ENCODE measurements at places on chromosomes 5 and 9.

GRCh38 chr5:68802430-68802829 lies 291.4 kb upstream of the SLC30A5 start:
- DNase-seq = no peak

- DNase-seq = no peak
These were observed 24.1 kb downstream of the IL33 start for GRCh38 chr9:6239694-6240093.

- no peak for DNase-seq
These were observed 730 bp downstream of the WWC1 start for GRCh38 chr5:168291964-168292785.

DNA sequence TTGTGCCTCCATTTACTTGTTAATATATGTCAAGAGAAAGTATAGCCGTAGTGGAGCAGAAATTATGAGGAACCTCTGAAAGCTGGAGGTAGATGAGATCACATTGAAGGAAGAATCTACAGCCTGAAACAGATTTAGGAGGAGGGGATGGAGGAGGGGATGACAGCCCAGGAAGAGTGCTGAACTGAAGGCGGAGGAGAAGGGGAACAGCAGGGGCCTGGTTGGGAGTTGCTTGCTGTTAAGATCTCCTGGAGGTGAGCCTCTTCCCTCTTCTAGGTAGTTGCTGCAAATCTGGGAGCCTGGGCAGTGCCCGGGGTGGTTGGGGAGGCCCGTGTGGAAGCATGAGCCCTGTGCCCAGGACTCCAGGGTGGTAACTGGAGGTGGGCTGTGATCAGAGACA lies 111.8 kb upstream of the SEMA6A start:
- no peak for DNase-seq

GRCh38 chr9:131276094-131276888 lies at the start of gene FAM78A:
TSS of gene FAM78A (minus strand) at chr9:131276510. CDS start at chr9:131276179, 331 bp downstream.
- no peak for DNase-seq

DNA sequence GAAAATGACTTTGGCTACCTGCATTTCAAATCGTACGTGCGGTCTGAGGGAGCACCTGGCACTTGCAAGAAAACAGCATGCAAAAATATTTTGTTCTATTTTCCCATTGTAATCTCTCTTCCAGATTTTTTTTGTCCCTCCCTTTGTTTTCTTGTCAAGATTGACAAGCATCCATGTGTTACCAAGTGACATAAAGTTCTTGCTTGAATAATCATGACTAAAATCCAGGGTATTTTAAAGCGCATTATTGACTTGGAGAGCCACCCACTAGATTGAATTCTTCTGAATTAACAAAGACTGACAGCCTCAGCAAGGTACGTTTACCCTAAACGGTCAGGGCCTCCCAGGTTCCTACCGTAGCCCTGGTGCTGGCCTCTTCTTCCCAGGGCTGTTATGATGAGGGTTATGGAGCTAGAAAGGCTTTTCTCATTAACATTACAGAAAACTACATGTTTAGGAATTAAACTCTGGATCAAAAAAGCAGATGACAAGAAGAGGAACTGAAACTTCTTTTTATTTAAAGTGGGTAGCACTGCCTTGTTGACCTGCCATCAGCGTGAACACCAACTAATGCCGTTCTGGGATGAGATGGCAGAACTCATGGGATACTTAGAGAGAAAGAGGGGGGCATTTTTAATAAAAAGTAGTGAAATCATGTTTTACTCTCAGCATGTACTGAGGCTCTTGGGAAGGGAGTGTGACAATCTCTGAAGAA lies 297.0 kb downstream of the EFNA5 start:
- DNase-seq = no peak

DNA sequence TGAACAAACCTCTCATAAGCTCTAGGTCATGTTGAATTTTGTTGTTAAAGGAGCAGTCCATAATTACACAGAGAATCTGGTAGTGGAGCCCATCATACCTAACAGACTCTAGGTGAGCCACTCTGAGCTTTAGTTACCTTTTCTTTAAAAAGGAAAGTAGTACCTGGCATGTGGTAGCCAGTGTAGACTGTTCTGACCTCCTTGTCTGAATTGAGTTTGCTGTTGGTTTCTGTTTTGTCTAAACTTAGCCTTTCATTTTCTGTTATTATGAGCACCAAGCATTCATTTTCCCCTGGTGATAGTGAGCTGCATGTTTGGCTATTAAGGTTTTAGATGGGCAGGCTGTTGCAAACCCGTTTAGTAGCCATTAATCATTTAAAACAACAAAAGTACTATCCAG lies 112.2 kb downstream of the MAST4 start:
- DNase-seq = no peak

DNA sequence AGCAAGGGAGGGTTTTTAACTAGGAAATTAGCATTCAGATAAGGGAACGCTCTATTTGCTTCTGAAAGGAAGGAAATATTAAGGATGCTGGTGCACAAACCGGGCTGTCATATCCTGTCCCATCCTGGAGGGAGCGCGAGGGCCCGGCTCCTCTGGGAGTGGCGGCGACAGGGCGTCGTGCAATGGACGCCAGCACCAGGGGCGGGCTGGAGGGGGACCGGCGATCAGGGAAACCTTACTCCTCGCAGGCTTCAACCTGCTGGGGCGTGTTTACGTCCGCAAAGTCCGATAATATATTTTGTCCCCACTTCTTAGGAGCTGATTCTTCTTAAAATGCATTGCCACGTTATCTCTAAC lies 197.1 kb upstream of the TBCA start:
- no peak for DNase-seq

DNA sequence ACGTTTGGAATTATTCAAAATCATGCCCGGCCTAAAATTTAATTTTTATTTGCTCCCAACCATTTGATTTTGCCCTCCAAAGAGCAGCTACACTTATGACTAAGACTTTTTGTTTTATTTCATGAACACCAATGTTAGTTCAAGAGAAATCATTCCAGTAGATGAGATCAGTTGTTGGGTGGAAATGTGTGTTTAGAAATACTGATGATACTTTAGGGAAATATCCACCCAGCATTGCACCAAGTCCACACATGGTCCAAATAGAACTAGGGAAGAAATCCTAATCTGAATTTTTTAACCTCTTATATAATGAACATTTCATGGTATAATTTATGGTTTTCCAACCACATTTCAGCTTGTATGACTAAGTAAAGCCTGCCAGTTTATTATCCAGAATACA lies 28.3 kb upstream of the GOLPH3 start:
- no peak for DNase-seq

DNA sequence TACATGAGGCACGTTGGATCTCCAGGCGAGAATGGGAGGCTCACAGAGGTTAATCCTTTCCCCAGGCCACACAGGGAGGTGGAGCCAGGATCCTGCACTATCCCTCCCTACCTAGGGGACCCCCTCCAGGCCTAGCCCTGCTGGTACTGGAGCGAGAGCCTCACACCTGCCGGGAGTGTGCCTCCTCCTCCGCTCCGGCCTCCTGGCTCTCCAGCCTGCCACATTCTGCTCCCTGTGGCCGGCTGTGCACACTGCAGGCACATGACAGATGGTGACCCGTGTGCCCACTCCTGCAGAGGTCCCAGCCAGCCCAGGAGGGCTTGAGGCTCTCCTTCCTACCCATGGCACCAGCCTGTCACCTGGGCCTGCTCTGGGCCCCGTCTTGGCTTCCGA lies 93.4 kb downstream of the RXRA start:
- DNase-seq = peak; percentile 76

GRCh38 chr9:9522406-9522805 lies 1090.4 kb downstream of the PTPRD start:
- DNase-seq = no peak

DNA sequence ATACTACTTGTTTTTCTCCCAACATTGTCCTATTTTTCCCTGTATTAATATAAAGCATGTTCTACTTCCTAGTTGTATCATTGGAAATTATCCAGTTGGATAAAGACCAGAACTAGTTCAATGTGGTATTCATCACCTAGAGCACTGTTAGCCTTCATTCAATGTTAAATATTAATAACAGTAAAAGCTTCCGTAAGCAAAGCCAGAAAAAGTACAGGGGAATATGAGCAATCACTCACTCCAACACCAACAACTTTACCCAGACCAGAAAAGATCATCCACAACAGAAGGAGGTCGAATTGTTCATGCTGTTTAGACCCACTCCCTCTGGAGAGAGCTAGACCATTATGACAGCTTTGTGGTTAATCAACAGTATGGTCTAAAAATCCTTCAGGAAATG lies 728.4 kb downstream of the MAT2B start:
- no peak for DNase-seq

DNA sequence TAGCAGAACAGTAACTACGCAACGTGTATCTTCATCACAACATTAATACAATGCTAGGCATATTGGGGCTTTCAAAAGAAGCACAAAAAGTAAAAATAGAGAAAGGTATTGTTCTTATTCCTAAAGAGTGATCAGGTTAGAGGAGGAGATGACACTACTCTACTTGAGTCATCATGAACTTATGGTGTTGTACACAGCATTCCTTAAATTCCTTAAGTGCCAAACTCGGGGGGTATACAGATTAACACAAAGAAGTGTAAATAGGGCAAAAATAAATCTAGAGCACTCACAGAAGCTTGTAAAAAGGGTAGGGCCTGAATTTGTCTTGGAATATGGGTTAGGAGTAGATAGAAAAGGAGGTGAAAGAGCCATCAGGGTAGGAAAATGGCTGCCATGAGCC lies 308.0 kb upstream of the DAP start:
- no peak for DNase-seq

DNA sequence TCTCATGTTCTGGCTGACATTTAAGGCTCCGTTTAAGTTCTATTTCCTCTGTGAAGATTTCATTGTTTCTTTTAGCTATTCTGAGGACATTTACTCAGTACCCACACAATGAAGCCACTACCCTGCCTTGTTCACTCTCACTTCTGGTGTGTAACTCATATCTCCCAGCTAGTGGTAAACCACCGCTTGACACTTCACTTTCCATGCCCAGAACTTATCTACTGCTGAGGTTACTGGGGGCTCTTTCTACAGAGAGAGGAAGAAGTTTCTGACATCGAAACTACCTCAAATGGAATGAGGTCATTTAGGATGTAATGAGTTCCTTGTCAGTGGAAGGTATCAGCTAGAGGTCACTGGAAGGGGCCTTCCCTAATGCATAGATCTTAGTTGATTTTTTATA lies 501.5 kb downstream of the DMAC1 start:
- peak; percentile 37 for DNase-seq

DNA sequence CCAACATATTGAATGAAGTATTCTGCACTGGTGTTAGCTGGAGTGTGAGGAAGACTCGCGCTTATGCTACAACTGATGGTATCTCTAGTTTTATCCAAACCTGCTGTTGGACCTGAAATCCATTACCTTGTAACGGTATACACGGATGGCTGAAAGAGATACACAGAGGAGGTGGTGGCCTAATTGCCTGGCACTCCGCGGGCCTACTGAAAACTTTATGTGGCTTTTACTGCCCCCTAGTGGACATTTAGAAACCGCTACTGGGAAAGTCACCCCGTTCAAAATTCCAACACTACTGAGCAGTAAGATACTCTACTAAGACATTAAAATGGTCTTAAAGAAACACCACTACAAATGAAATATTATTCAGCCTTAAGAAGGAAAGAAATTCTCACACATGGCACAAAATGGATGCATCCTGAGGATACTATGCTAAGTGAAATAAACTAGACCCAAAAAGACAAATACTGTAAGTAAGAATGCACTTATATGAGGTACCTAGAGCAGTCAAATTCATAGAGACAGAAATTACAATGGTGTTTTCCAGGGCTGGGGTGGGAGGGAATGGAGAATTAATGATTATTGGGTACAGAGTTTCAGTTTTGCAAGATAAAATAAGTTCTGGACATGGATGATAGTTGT lies 100.4 kb downstream of the TTLL11 start:
- DNase-seq = peak; percentile 35

DNA sequence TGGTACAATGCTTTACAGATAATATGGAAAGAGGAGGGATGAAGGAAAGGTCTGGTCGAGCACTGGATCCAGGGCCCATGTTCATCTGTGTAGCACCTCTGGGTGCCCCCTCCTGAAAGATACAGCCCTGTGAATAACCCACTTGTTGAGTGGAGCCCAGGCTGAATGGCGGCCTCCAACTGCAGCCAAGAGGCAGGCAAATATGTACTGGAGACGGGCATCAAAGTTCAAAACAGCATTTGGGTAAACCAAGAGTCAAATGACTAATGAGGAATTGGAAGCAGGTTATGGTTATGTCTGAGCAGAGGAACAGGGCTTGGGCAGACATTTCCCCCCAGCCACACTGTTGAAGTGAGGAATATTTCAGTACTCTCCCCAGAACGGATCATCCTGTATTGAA lies 1.1 kb downstream of the C9 start:
- no peak for DNase-seq

- no peak for DNase-seq
These were observed 199.0 kb upstream of the OTULINL start for GRCh38 chr5:14382640-14383039.

GRCh38 chr9:116355153-116355921 lies 201.7 kb downstream of the PAPPA start:
- no peak for DNase-seq

DNA sequence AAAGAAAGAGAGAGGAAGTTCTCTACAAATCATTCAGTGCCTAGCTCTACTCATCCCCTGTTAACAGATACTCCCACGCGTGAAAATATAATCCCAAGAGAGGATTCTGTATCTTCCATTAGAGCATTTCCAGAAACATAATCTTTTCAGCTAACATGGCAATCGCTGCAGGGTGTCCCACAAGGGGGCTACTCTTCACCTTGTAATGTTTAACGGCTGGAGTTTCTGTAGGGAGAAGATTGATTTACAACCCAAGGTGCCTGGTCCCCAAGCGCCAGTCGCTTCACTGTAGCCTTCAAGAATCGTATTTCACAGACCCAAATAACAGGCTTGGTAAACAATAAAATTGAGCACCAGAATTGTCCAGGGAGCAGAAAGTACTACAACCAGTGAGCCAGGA lies 318.7 kb downstream of the TLE1 start:
- no peak for DNase-seq

- DNase-seq = no peak
These were observed 47.1 kb downstream of the ABLIM3 start for GRCh38 chr5:149188383-149188782.

GRCh38 chr9:79387101-79387835 lies 184.5 kb upstream of the TLE4 start:
- no peak for DNase-seq

GRCh38 chr9:120435091-120435490 lies 144.9 kb downstream of the CDK5RAP2 start:
- DNase-seq = no peak

GRCh38 chr9:37904445-37905130 lies 661 bp upstream of the SLC25A51 start:
- no peak for DNase-seq

DNA sequence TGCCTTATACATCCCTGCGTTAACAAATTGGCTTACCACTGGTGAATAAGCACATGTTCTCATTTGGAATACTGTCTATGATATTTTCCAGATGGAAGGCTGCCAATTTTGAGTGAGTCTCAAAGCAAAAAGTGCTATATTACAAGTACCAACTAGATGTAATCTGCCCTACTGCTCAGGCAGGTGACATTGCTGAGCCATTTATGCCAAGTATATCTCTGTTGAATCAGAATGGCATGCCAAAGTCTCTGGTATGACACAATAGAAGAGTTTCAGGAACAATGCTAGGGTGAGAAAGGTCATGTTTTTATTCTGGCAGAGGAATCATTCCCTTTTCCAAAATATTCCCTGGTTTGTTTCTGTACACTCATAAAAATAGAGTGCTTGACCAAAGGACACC lies 356.5 kb downstream of the CDH9 start:
- no peak for DNase-seq

All from GM12891 (cell line).